NCI-H460 (cell line): ENCODE measurements at places on chromosomes 5 and 9.

- DNase-seq: no peak
Measured at GRCh38 chr5:114054594-114054993, 307.3 kb upstream of the KCNN2 start.

- peak; percentile 18 for DNase-seq
Measured at GRCh38 chr5:1111727-1112289, at the start of gene SLC12A7. TSS of gene SLC12A7 (minus strand) at chr5:1112063. CDS start at chr5:1111991, 72 bp downstream.

DNA sequence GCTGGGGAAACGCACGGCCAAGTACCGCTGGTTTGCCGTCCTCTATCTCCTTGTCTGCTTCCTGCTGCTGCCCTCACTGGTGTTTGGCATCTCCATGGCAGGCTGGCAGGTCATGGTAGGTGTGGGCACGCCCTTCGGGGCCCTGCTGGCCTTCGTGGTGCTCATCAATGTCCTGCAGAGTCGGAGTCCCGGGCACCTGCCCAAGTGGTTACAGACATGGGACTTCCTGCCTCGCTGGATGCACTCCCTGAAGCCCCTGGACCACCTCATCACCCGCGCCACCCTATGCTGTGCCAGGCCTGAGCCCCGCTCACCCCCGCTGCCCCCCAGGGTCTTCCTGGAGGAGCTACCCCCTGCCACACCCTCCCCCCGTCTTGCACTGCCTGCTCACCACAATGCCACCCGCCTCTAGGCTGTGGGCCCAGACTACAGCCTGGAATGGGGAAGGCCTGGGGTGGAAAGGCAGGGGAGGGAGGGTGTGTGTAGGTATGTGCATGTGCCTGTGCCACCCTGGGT lies 2.5 kb downstream of the PFN3 start:
- DNase-seq: no peak

GRCh38 chr9:106560540-106560939 lies 302.4 kb upstream of the ZNF462 start:
- no peak for DNase-seq

DNA sequence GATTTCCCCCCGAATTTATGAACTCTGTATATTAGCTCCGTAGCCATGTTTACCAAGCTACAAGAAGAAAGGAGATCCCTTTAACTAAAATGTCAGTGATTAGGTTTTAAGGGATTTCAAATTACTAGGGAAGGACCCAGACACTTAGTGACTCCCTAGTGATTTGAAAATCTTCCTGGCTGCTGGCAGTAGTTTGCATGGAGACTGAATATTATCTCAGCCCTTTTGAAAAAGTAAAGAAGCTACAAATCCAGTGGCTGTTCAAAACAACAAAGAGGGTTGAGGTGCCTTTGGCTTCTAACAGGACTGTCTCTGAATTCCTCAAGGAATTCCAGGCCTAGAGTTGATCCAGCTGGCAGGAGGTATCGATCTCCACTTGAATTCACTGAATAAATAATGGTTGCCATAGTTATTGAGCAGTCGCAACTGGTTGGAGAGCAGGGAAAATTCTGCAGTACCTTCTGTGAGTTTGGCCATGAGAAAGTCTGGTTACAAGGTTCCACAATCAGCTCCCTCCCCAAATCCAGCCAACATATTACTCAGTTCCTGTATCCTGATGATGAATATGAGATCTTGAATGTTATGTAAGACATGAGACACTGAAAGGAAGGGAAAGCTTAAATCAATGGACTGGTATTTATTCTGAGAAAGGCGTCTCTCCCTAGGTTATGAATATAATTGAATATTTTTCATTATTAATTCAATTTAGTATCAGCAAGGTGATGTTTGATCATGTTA lies 37.7 kb downstream of the NR4A3 start:
- no peak for DNase-seq

GRCh38 chr5:39109606-39110005 lies 35.4 kb upstream of the RICTOR start:
- no peak for DNase-seq

DNA sequence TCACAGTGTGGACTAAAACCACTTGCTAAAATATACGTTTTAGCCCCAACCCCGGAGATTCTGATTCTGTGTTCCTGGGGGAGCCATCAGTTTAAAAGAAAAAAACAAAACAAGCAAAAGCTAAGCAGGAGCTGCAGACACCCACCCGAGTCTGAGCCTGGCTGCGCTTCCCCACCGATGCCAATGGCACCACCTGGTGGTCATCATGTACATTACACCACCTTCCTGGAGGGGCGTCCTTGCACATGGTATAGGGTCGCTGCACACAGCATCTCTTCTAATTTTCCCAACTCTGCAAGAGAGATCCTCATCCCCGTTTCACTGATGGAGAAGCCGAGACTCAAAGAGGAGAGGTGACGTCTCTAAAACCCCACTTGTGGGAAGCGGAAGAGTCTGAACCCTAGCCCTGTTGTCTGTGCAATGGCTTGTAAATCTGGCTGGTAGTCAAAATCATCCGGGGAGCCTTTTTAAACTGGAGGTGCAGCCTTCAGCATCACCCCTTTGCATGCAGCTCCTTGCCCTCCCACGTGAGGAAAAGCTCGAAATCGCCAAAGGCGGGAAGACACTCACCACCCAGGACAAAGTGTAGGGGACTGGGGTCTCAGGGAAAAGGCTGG lies 23.1 kb upstream of the CNOT6 start:
- DNase-seq: peak; percentile 56

DNA sequence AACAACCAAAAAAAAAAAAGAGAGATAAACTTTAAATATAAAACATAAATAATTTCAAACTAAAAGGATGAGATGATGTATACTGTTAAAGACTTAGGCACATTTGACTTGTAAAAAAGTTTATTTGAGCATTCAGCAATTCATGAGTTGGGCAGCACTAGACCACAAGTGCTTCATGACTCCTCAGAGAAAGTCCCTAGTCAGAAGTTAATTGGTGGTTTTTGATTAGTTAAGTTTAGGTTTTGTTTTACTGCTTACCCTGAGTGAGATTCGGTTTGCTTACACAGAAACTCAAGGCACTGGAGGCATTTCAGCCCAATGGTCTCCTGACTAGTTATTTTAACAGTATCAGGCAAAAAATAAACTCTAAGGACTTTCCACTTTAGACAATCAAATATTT lies 129.2 kb downstream of the MARCHF11 start:
- no peak for DNase-seq

DNA sequence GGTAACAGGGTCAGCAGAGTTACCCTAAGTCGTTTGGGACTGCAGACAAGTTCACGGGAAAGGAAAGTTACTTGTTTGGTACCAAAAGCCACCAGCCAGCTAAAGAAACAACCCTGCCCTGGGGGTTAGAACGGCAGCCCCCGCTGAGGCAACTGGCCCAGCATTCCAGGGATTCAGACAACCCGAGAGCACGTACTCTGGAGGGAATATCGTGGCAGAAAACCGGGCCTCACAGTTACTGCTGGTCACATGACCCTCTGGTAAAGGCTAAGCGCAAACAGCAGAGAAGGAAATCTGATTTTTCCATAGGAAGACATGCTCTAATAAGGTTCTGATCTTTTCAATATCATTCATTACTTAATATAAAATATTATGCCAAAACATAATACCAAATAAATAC lies 22.5 kb upstream of the MLANA start:
- DNase-seq: no peak

DNA sequence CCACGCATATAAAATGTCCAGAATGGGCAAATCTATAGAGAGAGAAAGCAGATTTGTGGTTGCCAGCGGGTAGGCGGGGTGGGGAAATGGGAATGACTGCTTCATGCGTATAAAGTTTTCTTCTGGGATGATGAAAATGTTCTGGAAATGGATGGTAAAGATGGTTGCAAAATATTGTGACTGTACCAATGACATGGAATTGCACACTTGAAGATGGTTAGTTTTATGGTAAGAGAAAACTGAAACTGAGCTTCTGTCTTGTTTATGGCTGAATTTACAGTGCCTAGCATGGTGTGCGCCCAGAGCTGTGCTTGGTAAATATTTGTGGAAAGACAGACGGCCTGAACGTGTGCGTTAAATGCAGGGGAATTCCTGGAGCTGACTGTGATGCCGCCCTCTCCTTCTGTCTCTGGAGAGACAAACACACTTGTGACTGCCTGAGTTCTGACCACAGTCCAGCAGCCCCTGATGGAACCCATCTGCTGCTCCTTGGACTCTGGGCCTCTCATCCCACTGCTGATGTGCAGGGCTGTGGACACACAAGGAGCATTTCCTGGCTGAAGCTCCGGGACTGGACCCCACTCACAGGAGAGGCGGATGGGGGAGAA lies 8.6 kb upstream of the PTGES start:
- DNase-seq: no peak

- DNase-seq: no peak
Measured at GRCh38 chr5:40033009-40033408, 608.2 kb upstream of the DAB2 start.

DNA sequence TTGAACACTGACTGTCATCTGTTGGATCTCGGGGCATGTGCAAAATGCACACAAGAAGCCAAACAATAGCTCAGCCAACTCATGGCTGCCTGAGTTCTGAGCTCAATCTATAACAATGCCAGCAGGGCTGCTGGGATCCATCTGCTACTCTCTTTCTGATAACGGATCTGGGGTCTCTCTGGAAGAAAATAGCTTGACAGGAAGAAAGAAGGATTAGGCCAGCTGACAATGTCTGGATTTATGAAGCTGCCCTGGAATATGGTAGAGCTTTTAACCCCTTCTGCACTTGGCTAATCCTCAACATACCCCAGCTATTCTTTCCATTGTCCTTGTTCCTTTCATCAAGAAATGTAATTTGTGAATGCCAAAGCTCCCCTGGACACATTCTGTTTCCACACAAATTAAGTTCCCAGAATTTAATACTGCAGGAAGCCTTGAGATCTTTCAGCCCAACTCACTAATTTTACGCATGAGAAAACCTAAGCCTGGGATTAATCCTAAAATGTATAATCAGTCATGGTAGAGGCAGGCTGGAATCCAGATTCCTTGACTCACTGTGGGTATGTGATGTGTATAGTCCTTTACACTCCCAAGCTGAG lies 62.7 kb upstream of the PCA3 start:
- no peak for DNase-seq

DNA sequence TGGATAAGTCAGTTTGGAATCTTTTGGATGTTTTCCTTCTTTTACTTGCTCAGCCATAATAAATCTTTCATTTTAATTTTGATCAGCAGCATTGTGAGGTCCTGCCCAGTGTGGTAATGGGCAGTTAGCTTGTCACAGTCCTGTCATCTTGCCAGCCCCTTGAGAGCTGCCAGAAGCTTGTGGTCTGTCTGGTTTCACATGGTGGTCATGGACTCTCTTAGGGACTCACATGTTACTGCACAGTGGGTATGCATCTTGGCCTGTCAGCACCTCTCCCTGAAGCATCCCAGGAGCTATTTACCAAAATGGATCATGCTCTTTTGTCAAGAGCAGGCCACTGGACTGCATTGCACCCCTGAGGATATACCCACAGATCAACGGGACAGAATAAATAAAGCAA lies 60.3 kb downstream of the DAPK1 start:
- no peak for DNase-seq

GRCh38 chr9:123684393-123685149 lies 245.4 kb downstream of the DENND1A start:
- DNase-seq: no peak

GRCh38 chr5:29972597-29972996 lies 1220.9 kb upstream of the CDH6 start:
- DNase-seq: no peak
